ENCODE measurements at places on chromosomes 2 and 18.
A peak's percentile ranks its signal among the peaks of the same experiment; 100 is the strongest.

DNA sequence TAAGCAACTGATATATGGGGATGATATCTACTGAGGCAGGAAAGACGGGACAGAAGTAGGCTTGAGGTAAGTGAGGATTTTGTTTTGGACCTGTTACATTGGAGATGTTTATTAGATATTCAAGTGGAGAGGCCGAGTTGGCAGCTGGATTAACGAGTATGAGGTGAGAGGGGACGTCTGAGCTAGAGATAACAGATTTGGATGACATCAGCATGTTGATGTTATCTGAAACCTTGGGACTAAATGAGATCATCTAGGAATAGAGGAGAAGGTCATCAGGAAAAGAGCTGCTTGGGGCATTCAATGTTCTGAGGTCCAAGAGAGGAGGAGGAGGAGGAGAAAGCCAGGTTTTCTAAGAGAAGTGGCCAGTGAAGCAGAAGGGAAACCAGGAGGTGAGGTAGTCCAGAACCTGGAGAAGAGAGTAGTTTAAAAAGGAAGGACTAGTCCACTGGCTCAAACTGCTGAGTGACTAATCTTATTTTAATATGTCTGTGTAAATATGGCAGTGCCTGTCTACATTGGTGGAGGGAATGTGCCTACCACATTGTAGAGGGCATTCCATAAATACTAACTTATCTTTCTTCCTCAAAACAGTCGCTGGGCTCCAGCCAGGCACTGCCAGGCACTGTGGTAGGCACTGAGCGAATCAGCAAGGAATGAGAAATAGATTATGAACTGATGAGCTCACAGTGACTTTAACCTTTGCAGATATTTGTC, 488.3 kb downstream of the DLGAP1 start:
- no peak for DNase-seq

DNA sequence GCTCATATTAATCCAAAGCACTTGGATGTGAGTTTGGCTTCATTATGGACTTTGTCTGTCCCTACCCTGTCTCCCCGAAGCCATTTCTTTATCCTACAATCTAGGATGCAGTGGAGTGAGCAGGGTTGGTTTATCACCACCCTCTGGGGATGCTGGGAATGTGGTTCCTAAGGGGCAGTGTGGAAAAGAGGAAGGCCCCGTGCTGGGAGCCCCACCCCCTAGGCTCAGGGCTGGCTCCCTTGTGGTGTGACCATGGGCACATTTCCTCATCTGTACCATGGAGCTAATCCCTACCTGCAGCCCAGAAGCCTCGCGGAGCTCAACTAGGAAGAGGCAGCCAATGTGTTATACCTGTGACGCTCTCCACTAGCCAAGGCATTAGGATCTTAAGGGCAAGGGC, 92.5 kb downstream of the TGOLN2 start:
- DNase-seq, result no peak

- no peak for DNase-seq
These were observed 3.6 kb downstream of the BCL11A start for GRCh38 chr2:60549928-60550177.

GRCh38 chr2:111884592-111884964, 585 bp upstream of the ANAPC1 start:
- DNase-seq, result no peak

- DNase-seq, result no peak
These were observed 73.7 kb upstream of the TGFA start for GRCh38 chr2:70627211-70627898.

GRCh38 chr2:102290594-102290993, 20.8 kb upstream of the IL1RL1 start:
- no peak for DNase-seq

GRCh38 chr2:42926434-42927333, 134.3 kb upstream of the HAAO start:
- no peak for DNase-seq

DNA sequence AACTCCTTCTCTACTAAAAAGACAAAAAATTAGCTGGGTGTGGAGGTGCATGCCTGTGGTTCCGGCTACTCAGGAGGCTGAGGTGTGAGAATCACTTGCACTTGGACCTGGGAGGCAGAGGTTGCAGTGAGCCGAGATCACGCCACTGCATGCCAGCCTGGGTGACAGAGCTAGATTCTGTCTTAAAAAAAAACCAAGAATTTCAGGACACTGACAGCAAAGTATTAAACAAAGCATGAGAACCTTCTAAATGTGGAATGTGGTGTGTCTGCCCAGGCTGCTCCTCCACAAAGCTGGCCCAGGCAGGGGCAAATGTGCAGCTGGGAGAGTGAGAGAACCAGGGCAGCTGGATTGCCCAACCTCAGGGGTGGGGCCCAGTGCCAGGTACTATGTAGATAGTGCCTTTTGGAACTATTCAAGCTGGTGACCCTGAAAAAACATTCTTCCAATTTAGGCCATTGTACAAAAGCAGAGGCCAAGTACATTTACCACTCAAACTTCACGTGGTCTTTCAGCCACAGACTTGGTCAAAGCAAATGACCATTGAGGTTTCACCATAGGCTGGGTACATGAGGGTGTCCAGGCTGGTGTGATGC, 6.7 kb upstream of the UGT1A5 start:
- DNase-seq, result no peak

- DNase-seq, result no peak
These were observed 87.6 kb downstream of the SLC8A1 start for GRCh38 chr2:40364151-40364874.

GRCh38 chr2:111101592-111101991, 19.1 kb upstream of the BCL2L11 start:
- DNase-seq, result no peak

DNA sequence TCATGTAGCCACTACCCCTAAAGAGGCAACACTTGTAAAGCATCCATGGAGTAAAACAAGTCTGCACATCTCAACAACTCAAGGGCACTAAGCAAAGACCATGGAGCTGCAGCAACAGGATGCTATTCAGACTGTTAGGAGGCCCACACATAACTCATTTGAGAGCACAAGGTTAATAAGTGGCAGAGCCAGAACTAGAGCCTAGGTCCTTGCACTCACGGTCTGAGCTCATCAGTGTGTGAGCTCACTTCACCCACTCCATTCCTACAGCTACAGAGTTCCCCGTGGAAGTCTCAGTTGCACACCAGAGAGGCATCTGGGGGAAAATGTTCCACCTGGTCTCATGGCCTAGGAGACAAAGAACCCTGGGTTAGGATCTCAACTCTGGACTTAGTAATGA, 35.0 kb downstream of the TTC32 start:
- DNase-seq, result no peak

DNA sequence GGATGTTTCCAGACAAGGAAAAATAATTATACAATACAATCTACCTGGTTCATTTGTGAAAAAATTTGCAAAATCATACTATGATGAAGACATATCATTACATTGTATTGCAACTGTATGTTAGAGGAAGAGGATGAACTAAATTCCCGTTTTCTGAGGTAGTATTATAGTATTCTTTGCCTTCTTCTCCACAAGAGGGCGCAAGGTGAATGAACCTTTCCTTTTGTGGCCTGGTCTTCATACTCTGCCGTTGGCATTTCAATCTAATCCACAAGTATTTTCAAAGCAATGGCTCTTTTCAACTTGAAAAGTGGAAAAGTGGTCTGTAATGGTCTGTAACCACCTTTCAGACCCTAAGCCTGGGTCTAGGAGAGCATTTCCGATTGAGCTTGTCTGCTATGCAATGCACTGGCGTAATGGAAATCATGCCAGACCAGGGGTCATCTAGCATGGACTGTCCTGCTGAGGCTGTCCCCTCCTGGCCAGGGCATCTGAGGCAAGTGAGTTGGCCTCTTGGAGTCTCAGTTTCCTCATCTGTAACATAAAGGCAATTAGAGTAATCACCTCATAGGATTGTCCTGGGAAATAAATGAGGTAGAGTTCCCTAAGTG, 30.8 kb upstream of the ZNF396 start:
- peak; percentile 68 for DNase-seq

- DNase-seq, result no peak
These were observed 800 bp downstream of the RPRM start for GRCh38 chr2:153477636-153478288.

DNA sequence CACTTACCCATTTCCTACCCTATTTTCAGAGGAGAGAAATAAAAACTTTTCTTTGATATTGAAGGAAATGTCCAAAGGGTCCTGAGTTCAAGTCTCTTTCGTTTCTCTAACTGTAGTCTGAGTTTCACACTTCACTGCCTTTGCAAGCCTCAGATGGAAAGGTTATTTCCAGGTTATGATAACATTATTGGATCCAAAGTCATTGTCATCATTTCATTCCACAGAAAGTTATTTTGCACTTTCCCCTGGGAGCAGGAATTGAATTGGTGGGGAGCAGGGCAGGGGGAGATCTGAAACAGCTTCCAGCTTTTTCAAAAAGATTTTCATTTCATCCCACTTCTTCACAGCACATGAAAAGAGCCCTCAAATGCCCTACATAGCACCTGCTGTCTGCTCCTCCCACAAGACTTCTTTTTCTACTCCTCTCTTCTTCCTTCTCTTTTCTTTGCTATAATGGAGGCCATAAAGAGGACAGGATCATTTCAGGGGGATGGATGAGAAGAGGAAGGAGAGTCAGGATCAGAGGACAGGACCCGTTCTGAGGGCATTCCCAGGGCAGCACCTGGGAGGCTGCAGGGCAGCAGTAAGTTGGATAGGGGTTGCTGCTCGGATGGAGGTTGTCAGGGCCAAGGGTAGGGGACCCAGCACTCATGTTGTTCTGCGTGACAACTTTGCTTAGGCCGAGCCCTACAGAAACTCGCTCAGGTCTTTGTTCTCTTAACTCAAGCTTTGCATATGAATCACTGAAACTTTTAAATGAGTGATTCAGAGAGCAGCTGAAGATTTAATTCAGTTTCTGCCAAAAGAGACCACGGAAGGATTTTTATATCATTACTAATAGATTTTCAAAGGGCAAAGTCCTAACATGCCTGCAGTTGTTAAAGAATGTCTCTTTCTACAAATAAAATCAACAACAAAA, 11.4 kb upstream of the GALNT5 start:
- DNase-seq, result no peak

DNA sequence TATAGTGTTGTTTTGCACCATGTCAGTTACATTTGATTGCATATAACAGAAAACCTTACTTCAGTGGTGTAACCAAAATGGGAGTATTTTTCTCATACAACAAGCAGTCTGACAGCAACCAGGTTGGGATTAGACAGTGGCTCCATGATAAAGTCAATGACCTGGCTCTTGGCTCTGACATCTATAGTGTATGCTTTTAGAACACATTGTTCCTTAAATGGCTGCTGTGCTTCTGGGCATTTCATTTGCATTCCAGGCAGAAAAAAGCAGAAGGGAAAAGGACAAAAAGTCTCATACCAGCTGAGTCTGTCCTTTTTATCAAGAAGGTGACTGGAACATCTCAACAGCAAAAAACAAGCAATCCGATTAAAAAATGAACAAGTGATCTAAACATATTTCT, 10.2 kb downstream of the MERTK start:
- no peak for DNase-seq

GRCh38 chr2:204315236-204315662, 230.0 kb upstream of the PARD3B start:
- DNase-seq, result no peak

DNA sequence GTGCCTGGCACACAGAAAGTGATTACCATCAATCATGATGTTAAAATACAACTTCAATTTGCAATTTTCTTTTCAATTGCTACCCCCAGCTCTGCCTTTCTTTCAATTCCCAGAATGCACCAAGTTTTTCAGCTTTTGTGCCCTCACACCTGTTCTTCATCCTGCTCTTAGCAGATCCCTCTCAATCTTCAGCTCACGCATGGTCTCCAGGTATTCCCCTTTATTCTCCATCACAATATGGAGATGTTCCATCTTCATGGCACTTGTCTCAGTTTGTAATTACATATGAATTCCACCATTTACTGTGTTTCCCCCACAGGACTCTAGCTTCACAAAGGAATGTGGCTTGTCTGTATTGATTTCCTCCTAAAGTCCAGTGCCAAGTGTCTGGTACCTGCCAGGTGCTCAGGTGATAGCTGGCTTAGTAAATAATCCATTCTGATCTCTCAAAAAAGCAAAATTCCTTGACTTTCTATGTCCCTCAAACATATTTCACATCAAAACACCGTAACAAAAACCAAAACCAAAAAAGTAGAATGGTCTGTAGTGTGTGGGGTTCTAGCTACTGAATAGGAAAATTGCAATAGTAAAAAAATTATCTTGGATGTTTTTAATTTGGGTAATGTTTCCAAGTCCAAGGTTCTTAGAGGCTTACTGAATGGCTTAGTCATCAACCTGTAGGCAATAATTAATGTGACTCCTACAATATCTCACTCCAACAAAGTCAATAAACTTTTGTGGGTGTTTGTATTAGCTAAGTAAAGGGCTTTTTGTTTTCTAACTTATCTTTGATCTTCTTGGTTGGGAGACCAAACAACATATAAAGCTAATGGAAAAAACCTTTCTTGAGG, 2.9 kb upstream of the INSIG2 start:
- no peak for DNase-seq

All from CD4-positive, alpha-beta T cell treated with Interleukin-21 for 1 hour (primary cell).